ENCODE measurements at places on chromosomes 5 and 9.
A peak's percentile ranks its signal among the peaks of the same experiment; 100 is the strongest.

DNA sequence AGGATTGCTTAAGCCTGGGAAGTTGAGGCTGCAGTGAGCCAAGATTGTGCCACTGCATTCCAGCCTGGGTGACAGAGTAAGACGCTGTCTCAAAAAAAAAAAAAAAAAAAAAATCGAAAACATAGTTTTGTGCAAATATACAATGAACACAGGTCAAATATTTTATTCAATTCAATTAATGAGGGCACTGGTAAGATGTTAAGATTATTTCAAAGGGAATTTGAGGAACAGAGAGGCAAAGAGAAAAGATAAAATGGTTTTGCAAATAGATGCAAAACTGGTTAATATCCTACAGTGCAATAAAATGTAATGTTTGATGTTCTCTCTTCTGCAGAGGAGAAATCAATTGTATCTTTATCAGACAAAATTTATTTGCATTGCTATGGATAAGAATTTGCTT lies 39.5 kb upstream of the GNE start:
- no peak for DNase-seq

- DNase-seq = peak; percentile 91
Measured at GRCh38 chr9:129626625-129627284, 792 bp downstream of the NTMT1 start.

- DNase-seq = no peak
Measured at GRCh38 chr5:140403613-140404012, 2.0 kb downstream of the ANKHD1 start.

- peak; percentile 59 for DNase-seq
Measured at GRCh38 chr5:21654-22233, 70.2 kb upstream of the PLEKHG4B start.

- DNase-seq = no peak
Measured at GRCh38 chr5:100518377-100518776, 16.8 kb upstream of the FAM174A start.

DNA sequence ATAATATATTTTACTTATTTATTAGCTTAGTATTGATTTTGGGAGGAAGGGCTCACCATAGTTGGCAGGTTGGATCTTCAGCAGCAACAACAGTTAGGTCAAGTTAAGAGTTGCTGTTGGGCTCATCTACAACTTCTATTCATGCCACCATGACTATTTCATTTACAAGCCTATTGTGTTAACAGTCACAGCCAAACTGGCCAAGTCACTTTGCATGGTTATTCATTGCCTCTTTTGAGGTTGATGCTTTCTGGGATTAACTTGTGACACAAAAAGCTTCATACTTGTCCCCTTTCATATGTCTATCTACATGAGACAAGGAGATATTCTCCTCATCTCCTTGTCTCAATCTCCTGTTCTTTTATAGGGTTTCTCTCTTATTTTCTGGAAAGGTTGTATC lies 98.3 kb downstream of the WDR70 start:
- no peak for DNase-seq

DNA sequence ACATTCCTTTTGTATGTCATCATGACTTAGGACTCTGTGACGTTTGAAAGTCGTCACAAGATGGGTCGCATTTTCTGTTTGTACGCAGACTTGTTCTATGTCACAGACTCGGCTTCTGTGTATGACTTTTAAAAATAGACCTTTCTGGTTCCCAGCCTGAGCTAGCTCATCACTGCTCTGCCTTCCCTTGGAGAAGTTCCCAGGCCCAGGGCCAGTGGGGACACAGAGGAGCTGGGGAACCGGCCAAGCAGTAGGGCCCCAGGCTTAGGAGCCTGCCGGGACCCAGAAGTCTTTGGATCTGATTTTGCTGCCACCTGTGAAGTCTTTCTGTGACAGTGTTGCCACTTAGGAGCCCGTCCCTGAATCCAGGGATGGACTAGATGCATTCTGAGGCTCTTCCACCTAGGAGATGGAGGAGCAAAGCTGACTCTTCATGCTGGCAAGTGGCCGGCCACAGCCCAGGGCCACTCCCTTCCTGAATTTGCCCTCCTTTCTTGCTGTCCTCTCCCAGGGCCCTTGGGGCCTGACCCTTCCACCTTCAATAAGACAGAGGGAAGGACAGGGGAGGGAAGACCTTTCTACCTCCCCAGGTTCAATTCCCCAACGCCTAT lies 18.1 kb upstream of the UBE2QL1 start:
- DNase-seq = no peak

- DNase-seq = no peak
Measured at GRCh38 chr9:117268847-117269446, 145.9 kb downstream of the ASTN2 start.

DNA sequence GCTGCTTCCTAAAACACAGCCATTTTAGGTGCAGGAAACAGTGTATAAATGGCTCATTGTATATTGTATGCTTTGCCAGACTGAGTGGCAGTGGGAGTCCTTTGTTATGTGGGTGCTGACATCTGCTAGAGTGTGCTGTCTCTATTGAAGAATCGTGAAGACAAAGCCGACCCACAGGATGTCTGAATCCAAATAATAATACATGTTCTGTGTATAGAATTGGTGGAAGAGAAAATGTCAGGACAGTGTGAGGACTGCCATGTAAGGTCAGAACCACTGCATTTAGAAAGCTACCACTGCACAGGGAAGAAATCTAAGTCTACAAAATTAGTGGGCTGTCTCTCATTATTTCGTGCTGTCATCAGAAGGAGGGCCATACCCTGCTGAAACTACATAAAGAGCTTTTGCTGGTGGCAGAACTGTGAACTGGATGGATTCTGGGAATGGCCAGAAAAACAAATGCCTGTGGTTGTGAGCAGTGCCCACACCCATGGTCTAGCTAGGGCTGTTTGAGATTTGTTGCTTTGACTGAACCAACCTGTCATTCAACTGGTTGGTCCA lies 2.5 kb downstream of the IL7R start:
- no peak for DNase-seq

GRCh38 chr9:36110434-36110833 lies 26.1 kb upstream of the GLIPR2 start:
- DNase-seq = no peak

GRCh38 chr5:158534203-158534602 lies 565.5 kb downstream of the EBF1 start:
- DNase-seq = no peak

DNA sequence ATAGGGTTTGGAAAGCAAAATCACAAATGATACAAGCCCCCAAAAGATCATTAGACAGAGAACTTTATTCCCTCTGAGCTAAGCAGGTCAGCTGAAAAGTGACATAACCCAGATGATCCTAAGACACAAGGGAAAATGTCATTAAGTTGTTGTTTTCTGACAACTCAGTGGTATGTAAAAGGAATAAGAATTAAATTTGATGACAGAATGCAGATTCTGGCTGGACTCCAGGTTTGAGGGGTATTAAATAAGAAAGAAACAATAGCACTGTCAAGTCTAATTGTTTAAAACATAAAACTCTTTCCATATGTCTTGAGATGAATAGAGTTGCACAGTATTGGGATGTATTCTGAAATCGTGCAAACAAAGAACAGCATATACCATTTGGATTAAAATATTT lies 429.9 kb downstream of the CAAP1 start:
- DNase-seq = no peak

DNA sequence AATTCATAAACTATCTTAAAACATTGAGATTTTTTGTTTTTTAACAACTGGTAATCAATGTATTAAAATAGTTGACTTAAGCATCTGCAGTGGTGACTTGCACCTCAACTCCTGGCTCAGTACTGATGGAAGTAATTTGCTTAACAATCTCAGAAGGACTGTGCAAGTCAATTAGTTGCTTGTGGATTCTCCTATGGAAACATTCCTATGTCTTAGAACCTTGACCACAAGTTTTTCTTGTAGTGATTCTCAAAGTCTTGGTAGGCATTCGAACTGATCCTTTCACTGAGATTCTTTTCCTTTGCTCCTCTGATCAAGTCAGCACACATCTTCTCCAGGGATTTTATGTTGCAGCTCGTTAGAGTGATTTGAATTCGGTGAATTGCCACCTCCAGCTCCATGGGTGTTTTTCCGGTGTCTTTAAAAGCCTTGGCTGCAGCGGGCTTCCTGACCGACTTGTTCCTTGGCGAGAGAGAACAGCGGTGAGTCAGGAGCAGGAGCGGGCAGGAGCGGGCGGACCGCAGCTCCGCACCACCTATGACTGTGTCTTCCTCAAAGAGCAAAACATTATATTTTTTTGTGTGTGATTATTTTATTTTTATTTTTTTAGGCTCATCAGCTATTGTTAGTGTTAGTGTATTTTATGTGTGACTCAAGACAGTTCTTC lies 21.1 kb downstream of the HMGXB3 start:
- DNase-seq = no peak
